ENCODE measurements at places on chromosomes 2 and 18. TPM values are rescaled to one million over a fixed set of nuclear protein-coding genes. Genes with fewer than 3 reads are reported as not detected.
A peak's percentile ranks its signal among the peaks of the same experiment; 100 is the strongest.

DNA sequence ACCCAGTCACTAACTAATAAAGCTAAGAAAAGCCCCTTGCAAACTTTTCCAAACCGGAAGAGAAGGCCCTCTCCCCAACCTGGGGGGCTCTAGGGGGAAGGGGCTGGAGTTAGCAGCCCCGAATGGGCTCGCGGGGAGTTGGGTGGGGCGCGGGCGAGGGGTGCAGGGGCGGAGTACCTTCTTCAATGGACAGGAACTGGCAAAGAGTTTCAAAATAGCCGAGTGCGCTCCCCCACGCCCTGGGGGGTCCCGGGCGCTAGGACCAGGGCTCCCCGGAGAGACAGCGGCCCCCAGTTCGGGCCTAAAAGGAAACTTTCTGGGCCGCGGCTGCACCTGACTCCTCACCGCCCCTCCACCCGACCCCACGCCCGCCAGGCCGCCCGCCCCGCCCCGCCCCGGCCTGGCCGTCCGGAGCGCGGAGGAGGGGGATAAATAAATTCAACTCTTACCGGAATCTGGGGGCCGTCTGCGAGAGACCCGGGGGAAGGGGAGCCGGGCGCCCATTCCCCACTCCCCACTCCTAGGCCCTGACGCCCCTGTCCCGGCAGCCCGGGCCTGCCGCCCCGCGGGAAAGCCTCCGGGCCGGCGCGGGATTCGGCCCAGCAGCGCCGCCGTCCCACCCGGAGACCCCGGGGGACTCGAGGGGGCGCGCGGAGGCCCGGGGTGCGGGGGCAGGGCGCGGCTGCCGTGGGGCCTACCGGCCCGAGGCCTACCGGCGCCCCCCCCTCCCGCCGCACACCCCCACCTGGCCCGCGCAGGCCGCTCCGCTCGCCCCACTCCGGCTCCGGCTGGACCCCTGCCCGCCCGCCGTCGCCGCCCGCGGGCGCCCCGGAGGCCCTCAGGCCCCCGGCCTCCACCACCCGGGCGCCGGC, 868 bp downstream of the INO80D start:
- DNase-seq, result peak; percentile 43

- DNase-seq, result no peak
These were observed 2.4 kb downstream of the GLS start for GRCh38 chr2:190882856-190883582.

DNA sequence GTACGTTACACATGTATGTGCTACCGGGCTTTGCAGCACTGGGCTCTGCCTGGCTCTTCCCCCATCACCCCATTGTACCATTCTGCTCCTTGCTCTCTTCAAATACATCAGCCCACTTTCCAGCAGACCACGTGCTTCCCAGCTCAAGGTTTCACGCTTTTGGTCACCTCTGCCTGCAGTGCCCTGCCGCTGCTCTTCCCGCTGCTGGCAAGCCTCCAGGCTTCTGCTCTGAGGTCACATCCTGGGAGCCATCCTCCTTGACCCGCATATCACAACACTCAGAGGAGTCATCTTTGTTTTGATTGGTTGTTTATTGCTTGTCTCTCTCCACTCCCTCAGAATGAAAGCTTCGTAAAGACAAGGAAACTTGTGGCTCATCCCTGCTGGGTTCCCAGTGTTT, 34.1 kb downstream of the KIF5C start:
- no peak for DNase-seq

GRCh38 chr2:88545118-88545517, 82.1 kb downstream of the EIF2AK3 start:
- peak; percentile 40 for DNase-seq

DNA sequence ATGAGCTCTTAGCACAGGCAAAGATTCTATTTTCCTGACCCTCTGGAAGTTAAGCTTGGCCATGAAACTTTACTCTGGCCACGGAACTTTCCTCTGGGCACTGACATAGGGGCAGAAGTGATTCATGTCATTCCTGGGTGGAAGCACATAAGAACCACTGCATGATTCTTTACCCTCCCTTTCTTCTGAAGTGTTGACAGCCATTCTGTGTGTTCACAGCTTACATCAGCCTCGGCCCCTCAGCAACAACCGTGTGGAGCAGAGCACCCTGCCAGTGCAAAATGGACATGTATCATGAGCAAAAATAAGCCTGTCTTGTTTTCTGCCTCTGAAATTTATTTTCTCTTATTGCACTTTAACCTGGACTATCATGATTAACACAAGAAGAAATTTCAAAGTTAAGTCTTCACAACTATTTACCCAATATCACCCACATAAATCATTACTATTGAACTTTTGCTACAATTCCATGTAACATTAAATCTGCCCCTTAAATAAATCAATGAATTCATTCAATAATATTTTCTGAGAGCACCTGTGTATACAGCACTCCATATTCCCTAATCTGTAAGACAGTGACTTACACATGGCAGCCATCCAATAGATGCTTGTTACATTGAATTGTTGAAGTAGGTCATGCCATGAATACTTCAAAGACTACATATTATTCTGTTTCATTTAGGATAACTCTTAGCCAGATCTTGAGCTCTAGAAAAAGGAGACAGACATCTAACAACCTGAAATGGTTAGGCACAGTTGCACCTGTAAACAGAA, 531.9 kb downstream of the IRS1 start:
- no peak for DNase-seq

DNA sequence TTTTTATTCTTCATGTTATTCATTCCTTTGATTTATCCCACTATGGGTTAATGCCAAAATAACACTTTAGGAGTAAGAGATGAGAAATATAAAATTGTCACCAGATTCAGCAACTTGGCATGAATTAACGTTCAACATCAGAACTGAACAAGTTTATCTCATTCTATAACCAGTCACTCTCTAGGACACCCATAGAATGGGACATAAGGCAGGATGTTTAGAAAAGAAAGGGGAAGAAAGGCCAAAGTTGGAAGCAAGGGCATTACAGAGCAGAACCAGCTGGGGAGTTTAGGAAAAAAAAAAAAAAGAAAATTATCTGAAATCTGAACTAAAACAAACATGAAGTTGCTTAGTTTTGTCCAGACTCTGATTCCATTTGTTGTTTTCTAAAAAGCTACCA, 211.0 kb downstream of the PMAIP1 start:
- DNase-seq, result no peak

DNA sequence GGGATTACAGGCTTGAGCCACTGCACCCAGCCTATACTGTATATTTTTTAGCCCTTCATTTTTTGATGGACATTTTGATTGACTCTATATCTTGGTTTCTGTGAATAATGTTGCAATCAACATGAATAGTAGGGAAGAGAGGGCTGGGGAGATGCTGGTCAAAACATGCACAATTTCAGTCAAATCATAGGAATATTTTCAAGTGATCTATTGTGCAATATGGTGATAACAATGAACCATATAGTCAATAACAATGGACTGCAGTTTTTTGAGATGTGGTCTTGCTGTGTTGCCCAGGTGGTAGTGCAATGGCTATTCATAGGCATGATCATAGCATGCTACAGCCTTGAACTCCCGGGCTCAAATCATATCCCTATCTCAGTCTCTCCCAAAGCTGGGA, 264.7 kb upstream of the TMEFF2 start:
- DNase-seq, result no peak

- DNase-seq, result peak; percentile 78
These were observed 618 bp upstream of the LYPD1 start for GRCh38 chr2:132670496-132671150.

DNA sequence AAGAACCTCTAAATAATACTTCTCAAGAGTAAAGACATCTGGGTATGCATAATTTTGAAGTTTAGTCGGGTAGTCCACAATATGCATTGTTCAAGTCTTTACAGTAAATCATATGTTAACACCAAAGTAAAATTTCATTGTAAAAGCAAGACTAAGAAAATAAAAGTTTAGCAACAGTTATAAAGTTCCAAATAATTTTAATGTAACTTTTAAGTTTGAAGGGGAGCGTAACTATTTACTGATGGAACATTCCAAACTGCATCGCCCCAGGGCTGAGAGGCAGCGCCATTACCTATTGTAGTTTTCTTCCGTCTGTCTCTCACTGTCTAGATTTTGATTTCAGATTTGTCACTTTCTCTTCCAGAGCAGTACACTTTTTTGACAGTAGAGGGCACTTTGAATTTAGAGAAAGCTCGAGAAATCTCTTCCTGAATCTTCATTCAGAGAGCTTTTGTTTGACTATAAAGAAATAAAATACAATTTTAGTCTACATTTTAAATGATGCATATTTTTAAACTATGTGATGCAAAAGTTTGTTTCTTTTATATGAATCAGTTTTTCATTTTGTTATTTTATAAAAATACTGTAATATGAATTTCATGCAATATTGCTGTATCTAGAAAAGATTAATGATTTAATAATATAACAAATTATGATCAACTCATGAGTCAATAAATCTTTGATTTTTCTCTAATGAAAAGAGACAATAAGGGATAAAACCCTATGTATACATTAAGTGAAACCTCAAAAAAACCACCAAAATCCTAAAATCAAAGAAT, 389.8 kb downstream of the FIGN start:
- peak; percentile 33 for DNase-seq

DNA sequence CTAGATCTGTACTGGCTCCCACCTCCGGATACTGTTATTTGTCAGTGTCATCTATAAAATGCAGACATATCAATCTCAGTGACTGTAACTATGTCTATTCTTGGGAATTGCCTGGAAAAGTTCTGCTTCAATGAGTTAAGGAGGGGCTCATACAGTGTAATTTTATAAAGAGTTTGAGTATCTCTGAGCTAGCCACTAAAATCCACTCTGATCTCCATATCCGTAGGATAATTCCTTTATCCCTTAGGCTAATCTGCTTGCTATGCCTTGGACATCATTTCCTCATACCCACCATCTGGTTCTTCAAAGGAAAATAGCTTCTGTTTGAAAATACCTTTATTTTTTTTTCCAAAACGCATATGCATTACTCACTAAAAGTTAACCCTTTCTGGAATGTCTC, 863.2 kb downstream of the SUCLG1 start:
- no peak for DNase-seq

- no peak for DNase-seq
These were observed 17.2 kb downstream of the SLC30A3 start for GRCh38 chr2:27245626-27246025.

- DNase-seq, result no peak
These were observed 226.2 kb downstream of the CDH2 start for GRCh38 chr18:27950648-27951228.

DNA sequence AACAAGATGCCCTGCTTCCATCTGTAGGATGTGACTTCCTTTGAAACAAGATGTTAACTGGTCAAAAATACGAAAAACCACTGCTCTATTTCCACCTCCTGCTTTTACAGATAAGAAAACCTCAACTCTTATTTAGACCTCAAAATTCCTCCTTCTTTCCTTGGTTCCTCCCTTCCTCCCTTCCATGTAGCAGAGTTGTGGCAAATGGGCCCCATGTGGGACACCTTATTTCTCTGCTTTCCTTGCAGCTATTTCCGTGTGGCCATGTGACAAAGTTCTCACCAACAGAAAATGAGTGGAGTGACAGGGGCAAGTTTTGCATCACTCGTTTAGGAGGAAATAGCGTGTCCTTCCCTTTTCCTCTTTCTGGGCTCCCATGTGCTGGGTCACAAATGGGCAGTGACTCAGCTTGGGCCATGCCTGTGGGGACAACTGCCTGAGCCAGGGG, 69.4 kb upstream of the SMAD2 start:
- DNase-seq, result no peak

- DNase-seq, result no peak
These were observed 531.0 kb upstream of the SALL3 start for GRCh38 chr18:78448591-78448990.

GRCh38 chr2:226187616-226188015, 612.0 kb downstream of the IRS1 start:
- DNase-seq, result no peak

DNA sequence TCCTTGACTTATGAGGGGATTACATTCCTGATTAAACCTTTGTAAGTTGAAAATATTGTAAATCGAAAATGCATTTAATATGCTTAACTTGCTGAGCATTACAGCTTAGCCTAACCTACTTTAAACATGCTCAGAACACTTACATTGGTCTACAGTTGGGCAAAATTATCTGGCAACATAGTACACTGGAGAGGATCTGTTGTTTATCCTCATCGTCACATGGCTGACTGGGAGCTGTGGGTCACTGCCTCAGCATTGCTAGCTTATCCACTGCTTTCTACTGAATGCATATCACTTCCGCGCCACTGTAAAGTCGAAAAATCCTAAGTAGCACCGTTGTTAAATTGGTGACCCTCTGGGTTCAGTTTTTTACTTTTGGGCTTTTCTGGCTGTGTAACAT, 13.7 kb downstream of the PMS1 start:
- DNase-seq, result no peak

DNA sequence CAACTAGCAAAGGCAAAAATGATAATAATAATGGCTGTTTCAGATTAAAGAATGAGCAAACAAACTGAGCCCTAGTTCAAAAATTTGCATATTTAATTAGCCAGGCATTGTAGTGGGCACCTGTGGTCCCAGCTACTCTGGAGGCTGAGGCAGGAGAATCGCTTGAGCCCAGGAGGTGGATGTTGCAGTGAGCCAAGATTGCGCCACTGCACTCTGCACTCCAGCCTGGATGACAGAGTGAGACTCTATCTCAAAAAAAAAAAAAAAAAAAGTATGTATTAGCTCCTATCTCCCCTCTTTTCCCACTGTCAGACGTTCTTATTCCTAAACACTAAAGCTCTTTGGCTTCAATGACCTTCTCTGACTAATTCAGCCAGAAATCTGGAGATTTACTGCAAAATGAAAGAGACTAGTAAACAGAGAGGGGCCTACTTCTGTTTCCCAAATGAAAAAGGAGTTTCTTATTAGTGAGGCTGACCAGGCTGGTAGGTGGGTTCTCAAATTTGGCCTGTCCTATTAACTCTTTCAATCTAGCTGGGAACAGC, 3.9 kb upstream of the SRBD1 start:
- DNase-seq, result no peak

DNA sequence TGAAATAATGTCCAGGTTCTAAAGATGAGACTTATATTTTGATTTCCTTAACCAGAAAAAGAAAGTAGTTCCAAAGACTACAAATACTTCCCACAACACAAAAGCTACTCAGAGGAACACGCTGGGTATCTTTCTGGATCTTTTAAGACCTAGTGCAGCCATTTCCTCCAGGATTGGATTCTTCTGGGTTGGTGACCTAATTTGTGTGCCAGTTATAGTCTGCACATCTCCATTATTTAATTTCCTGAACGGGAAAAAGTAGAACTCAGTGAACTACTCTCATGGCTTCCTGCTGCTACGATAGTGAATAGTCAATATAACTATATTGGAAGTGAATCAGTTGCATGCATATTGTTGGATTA, 1.5 kb downstream of the TMEM87B start:
- DNase-seq, result no peak

- peak; percentile 37 for DNase-seq
These were observed 100.0 kb downstream of the BAZ2B start for GRCh38 chr2:159516241-159516758.

- DNase-seq, result no peak
These were observed 145.3 kb upstream of the ALKAL2 start for GRCh38 chr2:433216-433615.

- no peak for DNase-seq
These were observed 101.1 kb downstream of the LDLRAD4 start for GRCh38 chr18:13319629-13320028.

Gene TMEM185B
- 42.0 TPM for total RNA-seq

Gene PSMD14
- total RNA-seq, result 97.4 TPM

Gene AGXT
- not detected for total RNA-seq

Gene RAX
- not detected for total RNA-seq

Gene OTOF
- not detected for total RNA-seq

Gene ERFE
- total RNA-seq, result 4.0 TPM

Gene VWC2L
- not detected for total RNA-seq

Gene LDLRAD4
- 0.50 TPM for total RNA-seq

Gene C2orf15
- total RNA-seq, result 6.9 TPM

Measured in Calu3 (cell line).